ENCODE measurements at places on chromosomes 3 and 15. TPM values are rescaled to one million over a fixed set of nuclear protein-coding genes. Genes with fewer than 3 reads are reported as not detected.
A peak's percentile ranks its signal among the peaks of the same experiment; 100 is the strongest.

The CACNA1D gene
- not detected for total RNA-seq

The ROPN1 gene
- total RNA-seq = not detected

DNA sequence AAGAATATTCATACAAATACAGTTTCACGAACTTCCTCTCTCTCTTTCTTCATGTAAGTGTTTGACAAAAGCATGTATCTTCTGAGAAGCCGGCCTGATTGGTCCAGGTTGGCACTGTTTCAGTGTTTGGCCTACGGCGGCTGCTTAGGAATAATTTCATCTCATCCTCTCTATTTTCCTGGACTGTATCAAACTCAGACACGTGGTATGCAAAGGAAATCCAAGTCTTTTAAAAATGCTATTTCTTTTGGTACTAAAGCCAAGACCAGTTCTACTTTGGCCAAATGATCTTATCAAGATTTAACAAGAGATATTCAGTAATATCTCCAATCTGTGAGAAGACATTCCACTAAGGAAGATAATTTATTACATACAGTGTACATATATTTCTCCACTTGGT lies 152.8 kb downstream of the TIGIT start:
- no peak for DNase-seq

- no peak for DNase-seq
Observed at GRCh38 chr3:10380906-10381305, 60.0 kb upstream of the SEC13 start.

DNA sequence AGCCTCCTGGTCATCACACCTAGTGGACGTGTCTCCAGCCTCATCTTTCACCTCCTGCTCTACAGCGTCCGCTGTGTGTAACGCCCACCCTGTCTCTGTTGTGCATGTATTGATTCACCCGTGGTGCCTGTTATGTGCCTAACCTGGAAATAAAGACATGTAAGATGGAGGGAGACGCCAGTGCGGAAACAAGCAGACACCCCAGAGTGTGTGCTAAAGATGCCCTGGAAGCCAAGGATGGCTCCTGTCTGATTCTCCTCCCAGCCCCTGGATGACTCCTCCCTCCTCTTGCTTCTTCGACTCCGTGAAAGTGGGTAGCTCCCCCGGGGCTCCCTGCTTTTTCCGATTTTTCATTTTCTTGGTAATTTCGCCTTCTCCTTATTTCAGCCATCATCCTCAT lies 241.8 kb downstream of the ADAMTS17 start:
- DNase-seq = no peak

The ZNF385D gene
- not detected for total RNA-seq

The ANKUB1 gene
- total RNA-seq = not detected

GRCh38 chr15:58977887-58978286 lies 9.6 kb upstream of the RNF111 start:
- no peak for DNase-seq

DNA sequence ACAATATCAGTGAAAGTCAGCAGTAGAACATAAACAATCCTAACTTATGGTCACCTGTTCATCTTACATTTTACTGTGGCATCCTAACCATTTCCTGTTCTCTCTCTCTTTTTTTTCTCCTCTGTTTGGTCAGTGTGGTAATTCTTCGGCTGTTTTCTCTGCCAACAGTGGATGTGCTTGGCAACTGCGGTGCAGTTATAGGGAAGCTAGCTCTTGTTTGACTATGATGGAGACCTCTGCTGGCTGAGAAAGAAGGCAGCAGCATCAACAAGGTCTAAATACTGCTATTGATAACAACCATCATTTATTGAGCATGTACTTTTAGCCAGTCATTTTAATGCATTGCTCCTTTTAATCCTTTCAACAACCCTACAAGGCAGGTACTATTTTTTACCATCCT lies 723 bp upstream of the DRD3 start:
- DNase-seq = no peak

GRCh38 chr15:58066042-58066867 lies 744 bp upstream of the ALDH1A2 start:
- DNase-seq = peak; percentile 42

The ACKR4 gene
- 0.17 TPM for total RNA-seq

DNA sequence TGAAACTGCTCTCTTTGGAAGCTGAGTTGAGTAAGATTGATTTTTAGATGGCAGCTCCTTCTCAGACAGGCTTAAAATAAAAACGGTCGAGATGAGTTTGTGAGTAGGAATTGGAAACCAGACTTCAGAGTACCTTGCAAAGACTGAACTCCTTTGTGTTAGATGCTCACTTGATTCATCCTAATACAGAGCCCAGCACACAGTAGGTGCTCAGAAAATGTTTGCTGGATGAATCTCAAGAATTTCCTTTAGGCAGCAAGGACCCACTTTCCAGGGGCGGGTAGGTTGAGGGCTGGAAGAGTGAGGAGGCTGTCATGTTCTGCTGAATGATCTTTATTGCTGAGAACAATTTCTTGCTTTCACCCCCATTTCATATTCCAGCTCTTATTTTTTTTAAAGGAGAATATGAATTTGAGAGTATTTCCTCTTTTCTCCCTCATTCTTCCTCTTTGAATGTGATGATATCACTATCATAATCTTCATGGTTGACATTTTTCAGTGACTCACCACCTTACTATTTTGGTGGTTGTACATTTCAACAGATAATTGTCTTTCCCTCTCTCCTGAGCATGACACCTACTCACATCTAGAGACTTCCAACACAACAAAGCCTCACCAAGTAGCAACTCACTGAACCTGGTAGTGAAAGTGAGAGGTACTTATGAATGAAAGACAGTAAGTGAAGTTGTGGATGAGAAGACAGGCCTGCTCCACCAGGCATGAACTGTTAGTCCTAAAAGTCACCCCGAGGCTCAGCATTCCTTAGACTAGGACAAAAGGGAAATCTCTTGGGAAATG lies 113.3 kb downstream of the PDCD6IP start:
- DNase-seq = no peak

The FGF7 gene
- total RNA-seq = not detected

DNA sequence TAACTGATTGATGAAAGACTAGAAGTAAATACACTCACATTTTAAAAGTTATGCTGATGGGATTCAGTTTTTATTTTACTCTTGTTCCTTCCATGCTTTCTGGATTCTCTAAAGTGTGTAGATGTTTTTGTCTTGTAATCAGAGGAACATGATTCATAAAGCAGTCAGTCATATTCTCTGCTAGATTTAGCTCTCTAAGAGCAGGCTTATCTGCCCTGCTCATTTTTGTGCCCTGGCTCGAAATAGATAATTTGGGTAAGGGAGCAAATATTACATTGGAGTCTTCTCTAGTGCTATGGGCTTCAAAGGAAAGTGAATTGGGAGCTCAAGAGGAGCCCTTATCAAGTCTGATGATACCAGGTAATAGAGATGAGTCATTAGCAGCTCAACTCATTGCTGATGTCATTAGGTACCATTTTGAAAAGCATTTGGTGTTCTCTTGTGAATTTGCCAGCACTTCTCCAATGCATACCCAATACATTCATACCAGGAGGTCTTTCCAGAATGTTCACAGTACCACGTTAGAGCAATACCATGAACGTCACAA lies 27.7 kb downstream of the SACM1L start:
- no peak for DNase-seq

The DISP2 gene
- 0.05 TPM for total RNA-seq

GRCh38 chr3:11335056-11335608 lies 62.9 kb downstream of the ATG7 start:
- DNase-seq = no peak
